ENCODE measurements at places on chromosomes 3 and 15.
A peak's percentile ranks its signal among the peaks of the same experiment; 100 is the strongest.

DNA sequence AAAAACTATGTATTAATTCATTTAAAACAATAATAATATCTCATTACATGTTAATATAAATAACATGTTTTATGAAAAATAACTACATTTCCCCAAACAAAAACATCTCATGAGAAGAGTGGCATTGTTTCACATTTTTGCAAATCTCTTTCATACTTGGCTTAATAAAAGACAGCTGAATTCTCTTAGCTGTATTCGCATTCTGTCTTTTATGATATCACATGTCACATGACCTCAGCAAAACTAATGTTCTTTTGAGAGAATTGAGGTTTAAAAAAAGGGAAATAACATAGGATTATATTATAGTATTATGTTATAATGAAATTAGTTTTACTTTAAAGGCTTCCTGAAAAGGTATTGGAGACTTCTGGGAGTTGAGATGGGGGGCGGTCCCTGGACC, 48.4 kb upstream of the SPPL2A start:
- no peak overlapping the region for H3K4me3 ChIP-seq
- H3K36me3 ChIP-seq, result no peaks in the 10 kb centered on the region
- no peaks in the 10 kb centered on the region for H3K27me3 ChIP-seq
- no peak for DNase-seq
- no peaks in the 10 kb centered on the region for H3K4me1 ChIP-seq

GRCh38 chr3:18279226-18279737, 145.9 kb downstream of the SATB1 start:
- no peak overlapping the region for H3K4me3 ChIP-seq
- peaks cover 29% of the 10 kb centered on the region for H3K27me3 ChIP-seq
- no peaks in the 10 kb centered on the region for H3K36me3 ChIP-seq
- H3K4me1 ChIP-seq, result no peaks in the 10 kb centered on the region
- no peak overlapping the region for H3K27ac ChIP-seq

- H3K36me3 ChIP-seq, result peaks cover 1% of the 10 kb centered on the region
- no peak overlapping the region for H3K4me3 ChIP-seq
- no peaks in the 10 kb centered on the region for H3K27me3 ChIP-seq
- DNase-seq, result no peak
- no peak overlapping the region for H3K27ac ChIP-seq
Measured at GRCh38 chr3:50551681-50552435, 15.7 kb downstream of the C3orf18 start.

DNA sequence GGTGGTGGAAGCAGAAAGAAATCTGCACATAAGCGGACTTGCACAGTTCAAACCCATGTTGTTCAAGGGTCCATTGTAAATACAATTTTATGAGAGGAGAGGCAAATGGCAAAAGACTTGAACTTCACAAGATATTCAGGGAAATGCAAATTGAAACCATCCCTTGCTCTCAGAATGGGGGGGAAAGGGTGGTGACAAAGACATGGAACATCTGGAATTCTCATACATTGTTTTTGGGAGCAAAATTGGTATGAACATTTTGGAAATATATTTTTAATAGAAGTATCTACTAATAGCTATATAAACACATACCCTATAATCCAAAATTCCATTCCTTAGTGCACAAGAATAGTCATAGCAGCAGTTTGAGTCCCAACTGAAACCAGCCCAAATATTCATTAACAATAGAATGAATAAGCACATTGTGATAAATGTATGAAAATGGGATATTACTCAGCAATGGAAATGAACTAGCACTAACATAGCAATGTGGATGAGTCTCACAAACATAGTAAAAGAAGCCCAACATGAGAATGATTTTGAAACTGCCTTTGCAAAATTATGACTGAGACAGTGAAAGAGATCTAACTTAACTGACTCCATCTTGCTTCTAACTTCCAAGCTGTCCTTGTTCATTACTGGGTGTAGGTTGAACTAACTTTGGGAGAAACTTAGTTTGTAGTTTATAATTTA, 77.2 kb downstream of the CD200R1L start:
- no peaks in the 10 kb centered on the region for H3K27me3 ChIP-seq
- no peak for DNase-seq
- no peak overlapping the region for H3K4me3 ChIP-seq
- peaks cover 17% of the 10 kb centered on the region for H3K4me1 ChIP-seq

GRCh38 chr3:114436182-114436581, 142.4 kb downstream of the TIGIT start:
- H3K27ac ChIP-seq, result no peak overlapping the region
- peaks cover 6% of the 10 kb centered on the region for H3K4me1 ChIP-seq
- peaks cover 2% of the 10 kb centered on the region for H3K36me3 ChIP-seq
- no peaks in the 10 kb centered on the region for H3K27me3 ChIP-seq
- DNase-seq, result no peak

GRCh38 chr15:94236608-94237007, 5.2 kb downstream of the MCTP2 start:
- H3K4me1 ChIP-seq, result peaks cover 81% of the 10 kb centered on the region
- H3K27me3 ChIP-seq, result no peaks in the 10 kb centered on the region
- DNase-seq, result no peak
- H3K4me3 ChIP-seq, result no peak overlapping the region

GRCh38 chr3:53092942-53093341, 37.3 kb downstream of the RFT1 start:
- H3K27ac ChIP-seq, result no peak overlapping the region

GRCh38 chr3:40267937-40268724, 41.4 kb upstream of the EIF1B start:
- DNase-seq, result no peak
- H3K36me3 ChIP-seq, result peaks cover 4% of the 10 kb centered on the region
- no peak overlapping the region for H3K4me3 ChIP-seq

DNA sequence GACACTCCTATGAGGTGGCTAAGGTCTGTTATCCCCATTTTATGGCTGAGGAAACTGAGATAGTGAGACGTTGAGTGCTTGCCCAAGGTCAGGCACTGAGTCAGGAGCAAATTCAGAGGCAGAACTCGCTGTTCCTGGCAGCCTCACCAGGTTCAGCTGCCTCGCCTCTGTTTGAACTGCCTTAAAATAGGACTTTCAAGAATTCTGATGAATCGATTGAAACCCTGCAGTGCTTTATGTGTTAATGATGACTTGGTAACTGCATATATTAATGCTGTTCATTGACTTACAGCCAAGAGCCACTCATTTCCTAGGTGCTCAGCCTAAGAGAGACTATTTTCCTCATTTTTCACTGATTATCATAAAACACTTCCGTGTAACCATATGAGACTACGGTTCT, 79.5 kb upstream of the BHLHE40 start:
- H3K36me3 ChIP-seq, result peaks cover 4% of the 10 kb centered on the region
- no peak for DNase-seq
- H3K27me3 ChIP-seq, result no peaks in the 10 kb centered on the region
- H3K27ac ChIP-seq, result no peak overlapping the region
- no peak overlapping the region for H3K4me3 ChIP-seq

- no peak overlapping the region for H3K27ac ChIP-seq
- peaks cover 36% of the 10 kb centered on the region for H3K36me3 ChIP-seq
- no peaks in the 10 kb centered on the region for H3K27me3 ChIP-seq
Measured at GRCh38 chr15:28191832-28192231, 92.7 kb upstream of the OCA2 start.

DNA sequence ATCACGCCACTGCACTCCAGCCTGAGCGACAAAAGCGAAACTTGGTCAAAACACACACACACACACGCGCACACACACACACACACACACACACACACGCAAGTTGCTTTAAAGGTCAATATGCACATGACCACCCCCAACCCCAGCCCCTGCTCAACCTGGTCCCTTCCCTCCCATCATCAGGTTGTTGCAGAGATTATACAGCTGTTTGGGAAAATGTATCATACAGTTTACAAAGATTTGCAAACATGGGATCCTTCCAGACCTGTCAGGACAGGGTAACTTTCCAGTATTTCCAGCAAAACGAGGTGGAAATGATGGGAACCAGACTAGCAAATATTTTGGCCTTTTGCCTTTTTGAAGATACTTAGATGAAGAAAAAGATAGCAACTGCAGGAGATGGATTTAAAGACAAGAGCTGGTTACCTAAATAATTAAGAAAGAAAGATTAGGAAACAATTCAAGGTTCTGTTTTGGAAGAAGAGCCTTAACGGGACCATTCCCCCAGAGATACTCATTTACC, 80.2 kb downstream of the TNIK start:
- no peaks in the 10 kb centered on the region for H3K27me3 ChIP-seq
- no peak overlapping the region for H3K27ac ChIP-seq
- no peak for DNase-seq
- H3K4me1 ChIP-seq, result peaks cover 59% of the 10 kb centered on the region

- DNase-seq, result no peak
- peaks cover 55% of the 10 kb centered on the region for H3K4me1 ChIP-seq
- no peak overlapping the region for H3K4me3 ChIP-seq
- no peaks in the 10 kb centered on the region for H3K27me3 ChIP-seq
- peak overlapping the region; percentile 72 for H3K27ac ChIP-seq
Measured at GRCh38 chr3:186978712-186979111, 48.4 kb downstream of the ST6GAL1 start.

DNA sequence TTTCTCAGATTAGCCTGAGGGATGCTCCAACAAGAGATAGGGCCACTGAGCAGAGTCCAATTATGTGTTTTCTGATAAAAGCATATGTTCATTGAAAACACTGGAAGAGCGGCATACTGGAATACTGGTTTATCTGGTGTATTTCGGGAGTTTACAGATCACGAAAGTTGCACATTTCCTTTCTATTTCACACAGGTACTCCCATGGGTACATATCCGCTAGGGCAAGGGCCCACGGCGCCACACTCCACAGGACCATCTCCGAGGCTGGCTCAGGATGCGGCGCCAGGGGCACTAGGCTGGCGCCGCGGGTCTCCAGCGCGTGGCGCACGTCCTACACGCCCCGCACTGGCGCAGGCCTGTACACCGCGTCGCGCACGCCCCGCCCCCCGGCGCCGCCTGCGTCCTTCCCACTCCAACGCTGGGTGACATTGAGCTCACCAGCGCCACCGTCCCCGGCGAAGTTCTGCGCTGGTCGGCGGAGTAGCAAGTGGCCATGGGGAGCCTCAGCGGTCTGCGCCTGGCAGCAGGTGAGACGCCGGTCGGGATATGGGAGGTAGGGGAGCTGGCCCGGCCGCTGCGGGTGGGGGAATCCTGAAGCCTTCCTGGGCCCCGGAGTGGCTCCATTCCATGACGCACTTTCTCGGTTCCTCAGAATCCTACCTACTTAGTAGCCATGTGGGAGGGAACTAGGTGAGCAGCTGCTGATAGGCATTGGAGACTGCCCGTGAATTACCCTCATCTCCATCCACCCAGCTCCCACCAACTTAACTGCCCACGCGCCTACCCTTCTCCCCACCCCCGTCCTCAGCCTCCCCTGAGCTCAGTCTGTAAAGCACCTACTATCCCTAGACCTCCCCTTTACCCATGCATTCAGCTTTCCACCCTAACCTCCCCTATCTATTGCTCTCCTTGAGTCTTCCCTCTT, at the start of gene FAM162A:
TSS of gene FAM162A (plus strand) at position 412 of the 927 bp plus-strand sequence. CDS start at position 496, 84 bp downstream.
- H3K36me3 ChIP-seq, result peaks cover 9% of the 10 kb centered on the region
- no peaks in the 10 kb centered on the region for H3K27me3 ChIP-seq
- DNase-seq, result peak; percentile 90

DNA sequence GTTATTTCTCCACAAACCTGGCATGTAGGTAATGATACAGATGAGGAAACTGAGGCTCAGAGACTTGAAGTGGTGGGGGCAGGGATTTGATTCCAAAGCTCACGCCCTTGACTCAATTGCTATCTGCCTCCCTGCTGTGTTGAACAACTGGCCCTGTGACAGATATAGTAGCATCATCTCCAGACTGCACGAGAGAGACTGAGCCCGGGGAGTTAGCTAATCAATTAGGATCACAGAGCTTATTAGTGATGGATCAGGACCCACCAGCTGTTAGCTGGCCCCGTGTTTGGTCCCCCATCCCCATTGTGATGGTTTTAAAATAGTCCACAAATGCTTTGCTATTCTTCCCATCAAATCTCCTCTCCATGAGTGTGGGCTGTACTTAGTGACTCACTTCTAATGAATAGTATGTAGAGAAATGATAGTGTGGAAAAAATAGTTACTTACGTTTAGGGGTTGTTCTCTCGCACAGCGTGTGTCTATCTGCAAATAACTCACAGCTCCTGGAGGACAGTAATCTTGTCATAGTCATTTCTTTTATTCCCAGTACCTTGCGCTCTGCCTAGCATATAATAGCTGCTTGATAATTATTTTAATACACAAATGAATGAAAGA, 74.4 kb upstream of the KLF13 start:
- no peak for DNase-seq
- peaks cover 19% of the 10 kb centered on the region for H3K4me1 ChIP-seq
- H3K4me3 ChIP-seq, result no peak overlapping the region

DNA sequence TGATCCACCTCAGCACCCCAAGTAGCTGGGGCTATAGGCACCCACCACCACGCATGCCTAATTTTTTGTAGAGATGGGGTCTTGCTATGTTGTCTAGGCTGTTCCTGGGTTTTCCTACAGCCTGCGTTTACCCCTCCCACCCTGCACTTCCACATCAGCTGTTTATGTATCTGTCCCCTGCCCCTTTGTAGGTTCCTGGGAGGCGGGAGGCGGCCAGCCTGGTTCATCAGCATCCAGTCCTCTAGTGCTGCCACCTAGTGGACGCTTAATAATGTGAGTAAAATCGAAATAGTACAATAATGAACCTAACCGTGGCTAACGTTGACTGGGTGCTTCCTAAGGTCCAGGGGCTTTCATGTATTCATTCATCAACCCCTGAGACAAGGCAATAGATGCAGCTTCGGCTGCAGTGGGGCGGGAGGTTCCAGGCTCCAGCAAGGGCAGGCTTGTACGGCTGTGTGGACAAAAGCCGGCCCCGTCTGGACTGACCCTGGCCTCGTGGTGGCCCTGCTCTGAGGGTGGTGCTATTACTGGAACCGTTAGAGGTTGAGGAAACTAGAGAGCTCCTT, 1.2 kb upstream of the LCTL start:
- no peaks in the 10 kb centered on the region for H3K27me3 ChIP-seq
- peak; percentile 34 for DNase-seq
- H3K36me3 ChIP-seq, result no peaks in the 10 kb centered on the region
- no peak overlapping the region for H3K4me3 ChIP-seq
- H3K27ac ChIP-seq, result peak overlapping the region; percentile 56
- H3K4me1 ChIP-seq, result peaks cover 7% of the 10 kb centered on the region

DNA sequence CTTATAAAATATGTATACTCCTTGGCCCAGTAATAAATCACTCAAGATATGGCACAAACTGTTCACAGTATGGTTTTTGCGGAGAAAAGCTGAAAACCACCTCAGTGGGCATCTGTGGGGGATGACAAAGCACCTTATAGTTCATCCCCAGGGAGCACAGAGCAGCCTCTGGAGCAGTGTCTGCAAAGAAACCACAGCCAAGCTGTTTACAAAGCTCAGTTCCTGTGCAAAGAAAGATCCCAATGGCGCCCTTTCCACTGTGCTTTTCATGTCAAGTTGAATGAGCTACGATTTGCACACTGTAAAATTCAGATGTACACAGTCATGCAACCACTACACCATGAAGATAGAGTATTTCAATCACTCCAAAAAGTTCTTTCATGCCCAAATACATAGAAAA, 2.5 kb upstream of the EFCC1 start:
- H3K4me1 ChIP-seq, result peaks cover 26% of the 10 kb centered on the region
- no peak overlapping the region for H3K4me3 ChIP-seq
- H3K36me3 ChIP-seq, result peaks cover 5% of the 10 kb centered on the region
- peaks cover 44% of the 10 kb centered on the region for H3K27me3 ChIP-seq

GRCh38 chr15:64875641-64876223, 34.0 kb downstream of the PLEKHO2 start:
- peaks cover 30% of the 10 kb centered on the region for H3K4me1 ChIP-seq
- H3K27me3 ChIP-seq, result no peaks in the 10 kb centered on the region
- no peak for DNase-seq
- H3K27ac ChIP-seq, result peak overlapping the region; percentile 16
- H3K36me3 ChIP-seq, result peaks cover 5% of the 10 kb centered on the region

- no peaks in the 10 kb centered on the region for H3K4me1 ChIP-seq
- H3K4me3 ChIP-seq, result no peak overlapping the region
- H3K27ac ChIP-seq, result no peak overlapping the region
- DNase-seq, result no peak
- H3K27me3 ChIP-seq, result peaks cover 7% of the 10 kb centered on the region
Measured at GRCh38 chr3:140270329-140270728, 335.3 kb downstream of the CLSTN2 start.

All from central memory CD8-positive, alpha-beta T cell (primary cell).